ENCODE measurements at places on chromosomes 16 and 17.

DNA sequence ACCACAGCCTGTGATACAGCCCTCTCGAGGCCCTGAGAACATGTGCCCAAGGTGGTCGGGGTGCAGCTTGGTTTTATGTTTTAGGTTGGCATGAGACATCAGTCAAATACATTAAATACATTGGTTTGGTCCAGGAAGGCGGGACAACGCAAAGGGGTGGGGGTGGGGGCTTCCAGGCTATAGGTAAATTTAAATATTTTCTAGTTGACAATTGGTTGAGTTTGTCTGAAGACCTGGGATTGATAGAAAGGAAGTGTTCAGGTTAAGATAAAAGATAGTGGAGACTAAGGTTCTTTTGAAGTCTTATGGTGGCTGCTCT is 1.2 kb upstream of the ZKSCAN2 start:
- no peak for DNase-seq

DNA sequence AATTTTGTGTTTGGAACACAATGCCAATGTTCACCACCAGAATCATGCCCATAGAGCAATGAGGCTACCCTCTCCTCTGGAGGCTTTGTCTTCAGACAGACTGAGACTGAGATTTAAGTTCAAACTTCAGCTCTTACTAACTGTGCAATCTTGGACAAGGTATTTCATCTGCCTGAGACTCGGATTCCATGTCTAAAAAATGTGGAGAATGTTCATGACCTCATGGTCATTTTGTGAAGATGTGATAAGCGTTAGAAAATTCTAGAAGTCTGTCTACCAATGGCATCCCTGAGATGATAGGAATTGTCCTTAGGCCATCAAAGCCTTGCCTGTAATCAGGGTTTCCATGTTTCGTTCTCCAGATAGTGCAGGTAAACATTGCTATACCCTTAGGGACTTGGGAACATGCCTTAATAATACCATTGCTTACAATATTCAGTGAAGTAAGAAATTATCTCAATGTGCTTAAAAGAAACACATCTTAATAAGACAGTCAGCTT is 388.2 kb upstream of the MAF start:
- no peak for DNase-seq

GRCh38 chr17:11023639-11024479 is 186.0 kb upstream of the PIRT start:
- no peak for DNase-seq

GRCh38 chr17:65678546-65678945 is 117.1 kb upstream of the AXIN2 start:
- peak; percentile 49 for DNase-seq

- DNase-seq = no peak
Observed at GRCh38 chr17:16975744-16976625, 4.1 kb upstream of the TNFRSF13B start.

- no peak for DNase-seq
Observed at GRCh38 chr16:87832137-87832527, 37.2 kb downstream of the SLC7A5 start.

DNA sequence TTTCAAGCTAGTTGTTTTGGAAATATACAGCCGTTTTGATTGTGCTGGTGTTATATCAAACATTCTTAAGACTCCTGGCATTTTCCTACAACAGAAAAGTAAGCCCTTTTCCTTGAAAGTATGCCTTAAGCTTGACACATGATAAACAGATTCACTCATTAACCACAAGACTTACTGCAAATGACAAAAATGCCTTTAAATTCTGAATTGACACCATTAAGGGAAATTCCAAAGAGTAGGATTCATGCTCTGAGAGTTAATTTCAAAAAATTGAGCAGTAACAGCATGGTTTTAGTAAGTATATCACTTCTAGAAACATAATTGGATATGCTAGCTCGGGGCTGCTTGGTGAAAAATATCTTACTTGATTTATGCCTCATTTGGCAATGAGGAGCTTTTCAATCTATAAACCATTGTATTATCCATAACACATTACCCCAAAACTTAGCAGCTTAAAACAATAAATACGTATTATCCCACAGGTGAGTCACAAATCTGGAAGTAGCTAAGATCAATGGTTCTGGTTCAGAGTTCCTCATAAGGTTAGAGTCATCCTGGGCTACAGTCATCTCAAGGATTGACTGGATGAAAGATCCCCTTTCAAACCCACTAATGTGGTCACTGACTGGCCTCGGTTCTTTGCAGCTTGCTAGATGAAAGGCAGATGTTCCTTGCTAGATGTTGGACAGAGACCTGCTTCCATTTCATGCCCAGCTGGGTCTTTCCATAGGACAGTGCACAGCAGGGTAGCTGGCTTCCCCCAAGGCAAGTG is 8.2 kb upstream of the PHAF1 start:
- no peak for DNase-seq

DNA sequence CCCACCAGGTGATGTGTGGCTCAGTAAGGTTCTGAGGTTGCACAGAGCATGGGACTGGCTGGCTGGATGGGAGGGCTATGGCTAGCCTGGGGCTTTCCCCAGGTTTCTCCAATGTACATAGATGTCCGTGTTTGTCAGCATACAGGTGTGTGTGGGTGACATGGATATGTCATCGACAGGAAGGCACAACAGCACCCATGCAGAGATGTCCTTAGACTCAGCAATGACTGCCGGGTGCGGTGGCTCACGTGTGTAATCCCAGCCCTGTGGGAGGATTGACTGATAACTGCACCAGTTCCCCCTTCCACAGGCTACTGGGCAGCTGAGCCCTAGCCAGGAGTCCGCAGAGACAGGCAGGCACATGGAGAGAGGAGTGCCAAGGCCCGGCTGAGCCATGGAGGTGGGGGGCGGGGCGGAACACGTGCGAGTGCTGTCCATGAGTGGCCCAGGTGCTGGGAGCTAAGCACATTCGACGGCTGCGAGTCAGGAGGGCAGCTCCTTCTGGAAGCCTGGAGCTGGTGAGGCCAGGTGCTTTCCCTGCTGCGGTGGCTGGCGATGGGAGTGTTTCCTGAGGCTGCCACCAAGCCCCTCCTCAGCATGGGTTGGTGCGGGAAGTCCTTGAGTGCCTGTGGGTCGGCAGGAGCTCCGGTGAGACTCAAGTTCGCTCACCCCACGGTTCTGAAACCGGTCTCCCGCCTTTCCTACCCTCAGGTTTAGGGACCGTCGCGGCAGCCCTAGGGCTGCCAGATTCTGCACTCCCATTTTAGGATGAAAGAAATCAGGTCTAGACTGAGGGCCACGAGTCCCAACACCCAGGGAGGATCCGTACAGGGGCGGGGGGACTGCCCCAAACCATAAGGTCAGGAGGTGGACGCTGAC is 858 bp upstream of the ASPSCR1 start:
- no peak for DNase-seq

- DNase-seq = no peak
Observed at GRCh38 chr16:53911513-53911912, 207.6 kb downstream of the FTO start.

- DNase-seq = no peak
Observed at GRCh38 chr17:31357839-31358394, 33.6 kb upstream of the RAB11FIP4 start.

DNA sequence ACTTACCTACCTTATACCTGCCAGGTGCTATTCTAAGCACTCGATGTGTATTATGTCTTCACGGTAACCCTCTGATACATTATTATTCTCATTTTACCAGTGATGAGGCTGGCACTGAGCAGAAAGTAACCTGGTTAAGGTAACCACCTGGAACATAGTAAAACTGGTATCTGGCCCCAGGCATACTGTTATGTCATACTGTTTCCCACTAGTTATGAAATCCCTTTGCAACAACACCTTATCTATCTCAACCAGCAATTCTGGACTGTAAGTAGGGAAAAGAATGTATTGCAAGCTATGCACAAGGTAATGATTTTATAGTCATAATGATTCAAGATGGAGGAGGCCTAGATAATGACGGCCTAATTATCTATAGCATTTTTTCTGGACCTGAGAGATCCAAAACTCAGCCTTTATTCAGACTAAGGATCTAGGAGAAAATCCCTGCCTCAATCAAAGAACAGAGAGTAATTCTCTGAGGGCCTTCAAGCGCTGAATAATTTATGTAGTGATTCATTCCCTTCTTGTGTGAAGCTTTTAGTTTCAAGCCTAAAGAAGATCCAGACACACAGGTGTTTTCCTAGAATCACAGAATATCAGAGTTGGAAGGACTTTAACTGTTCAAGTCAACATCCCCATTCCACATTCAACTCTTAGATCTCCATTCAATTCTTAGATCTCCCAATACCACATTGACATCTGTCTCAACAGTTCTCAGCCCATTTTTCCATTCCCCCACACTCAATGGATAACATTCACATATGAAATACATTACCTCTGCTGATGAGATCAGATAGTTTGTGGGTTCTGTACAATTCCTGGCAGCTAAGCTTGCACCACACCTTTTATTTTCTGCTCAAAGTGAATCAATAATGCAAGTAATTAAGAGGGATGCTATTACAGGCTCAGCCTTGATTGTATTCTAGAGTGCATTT is 14.9 kb upstream of the MMD start:
- no peak for DNase-seq

GRCh38 chr17:65741710-65742109 is 180.3 kb upstream of the AXIN2 start:
- no peak for DNase-seq

DNA sequence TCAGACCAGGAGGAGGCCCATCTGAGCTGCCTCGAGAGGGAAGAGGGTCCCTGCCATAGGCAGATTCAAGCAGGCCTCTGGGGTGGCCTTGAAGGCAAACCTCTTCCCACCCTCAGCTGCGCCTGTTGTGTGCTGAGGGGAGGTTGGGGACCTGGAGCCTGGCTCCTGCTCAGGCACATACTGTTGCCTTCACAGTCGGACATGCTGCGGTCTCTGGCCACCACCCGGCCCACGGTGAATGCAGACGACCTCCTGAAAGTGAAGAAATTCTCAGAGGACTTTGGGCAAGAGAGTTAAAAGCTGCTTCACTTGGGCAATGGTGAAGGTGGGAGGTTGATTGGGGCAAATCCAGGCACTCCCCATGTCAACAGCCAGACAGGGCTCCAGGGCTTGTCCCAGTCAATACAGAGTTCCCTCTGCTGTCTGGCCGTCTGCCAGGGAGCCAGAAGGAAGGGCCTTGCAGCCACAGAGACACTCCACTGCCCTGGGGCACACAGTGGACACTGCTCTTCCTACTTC is 6.3 kb downstream of the PDF start:
- no peak for DNase-seq

DNA sequence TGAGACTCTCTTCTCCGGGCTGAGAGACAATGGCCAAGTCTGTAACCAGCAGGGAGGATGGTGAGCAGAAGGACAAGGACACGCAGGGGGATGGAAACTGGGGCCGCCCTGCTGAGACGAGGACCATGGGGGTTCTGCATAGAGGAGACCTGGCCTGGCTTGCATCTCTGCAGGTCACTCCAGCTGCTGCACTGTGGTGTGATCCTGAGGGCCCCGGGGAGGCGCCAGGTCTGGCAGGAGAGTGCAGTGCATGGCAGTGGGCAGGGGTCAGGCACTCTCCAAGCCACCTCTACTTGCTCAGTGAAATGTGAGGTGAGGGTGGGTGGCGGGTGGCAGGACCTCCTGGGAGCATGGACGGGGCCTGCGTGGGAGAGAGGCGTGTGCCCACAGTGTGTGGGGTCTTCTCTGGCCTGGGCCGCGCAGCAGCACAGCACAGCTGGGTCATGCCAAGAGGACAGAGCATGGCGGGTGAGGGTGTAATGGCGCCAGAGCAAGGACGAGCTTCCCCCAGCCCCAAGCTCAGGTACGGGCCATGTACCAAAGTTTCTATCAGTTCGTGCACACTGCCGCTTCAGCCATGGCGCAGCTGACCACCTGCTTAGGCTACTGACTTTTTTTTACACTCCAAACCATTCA is 43.1 kb downstream of the KLHDC4 start:
- DNase-seq = no peak

GRCh38 chr16:8915722-8916301 is 33.7 kb downstream of the LITAFD start:
- DNase-seq = no peak

- DNase-seq = no peak
Observed at GRCh38 chr17:5825717-5826330, 241.5 kb upstream of the NLRP1 start.

DNA sequence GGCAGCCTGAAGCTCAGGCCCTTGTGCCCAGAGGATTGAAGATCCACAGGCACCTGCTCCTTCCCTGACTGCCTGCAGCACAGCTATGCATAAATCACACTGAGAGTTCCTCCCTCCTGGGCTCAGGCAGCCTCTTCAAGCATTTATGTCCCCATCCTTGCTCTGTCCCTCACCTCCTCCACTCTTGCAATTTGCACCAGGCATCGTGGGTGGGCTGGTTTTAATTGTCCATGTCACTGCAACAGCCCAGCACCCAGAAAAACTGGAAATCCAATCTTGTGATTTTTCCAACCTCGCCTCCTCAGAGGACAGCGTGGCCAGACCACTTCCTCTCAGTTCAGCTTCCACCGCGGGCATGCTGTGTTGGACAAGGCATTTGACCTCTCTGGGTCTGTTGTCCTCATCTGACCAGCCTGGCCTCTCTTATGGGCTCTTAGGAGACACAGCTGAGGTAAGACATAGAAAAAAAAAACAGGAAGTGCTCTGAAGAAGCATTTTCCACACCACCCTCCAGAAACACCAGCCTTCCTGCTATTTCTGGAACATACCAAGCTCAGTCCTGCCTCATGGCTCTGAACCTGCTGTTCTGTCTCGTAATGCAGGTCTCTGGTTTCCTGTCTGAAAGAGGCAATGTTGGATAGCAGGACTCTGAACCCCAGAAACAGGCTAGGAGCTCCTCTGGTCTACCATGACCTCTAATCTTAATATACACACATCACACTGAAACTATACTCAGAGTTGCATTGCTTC is 8.3 kb downstream of the TMEM114 start:
- DNase-seq = no peak

GRCh38 chr16:9039210-9039609 is 52.2 kb upstream of the HAPSTR1 start:
- no peak for DNase-seq

GRCh38 chr16:13733561-13733960 is 186.4 kb upstream of the ERCC4 start:
- peak; percentile 40 for DNase-seq

- DNase-seq = no peak
Observed at GRCh38 chr17:30393491-30393890, 14.8 kb downstream of the CPD start.

- DNase-seq = no peak
Observed at GRCh38 chr16:3965781-3966582, 85.5 kb upstream of the CREBBP start.

GRCh38 chr17:29567554-29568330 is 759 bp upstream of the TP53I13 start:
- DNase-seq = no peak

DNA sequence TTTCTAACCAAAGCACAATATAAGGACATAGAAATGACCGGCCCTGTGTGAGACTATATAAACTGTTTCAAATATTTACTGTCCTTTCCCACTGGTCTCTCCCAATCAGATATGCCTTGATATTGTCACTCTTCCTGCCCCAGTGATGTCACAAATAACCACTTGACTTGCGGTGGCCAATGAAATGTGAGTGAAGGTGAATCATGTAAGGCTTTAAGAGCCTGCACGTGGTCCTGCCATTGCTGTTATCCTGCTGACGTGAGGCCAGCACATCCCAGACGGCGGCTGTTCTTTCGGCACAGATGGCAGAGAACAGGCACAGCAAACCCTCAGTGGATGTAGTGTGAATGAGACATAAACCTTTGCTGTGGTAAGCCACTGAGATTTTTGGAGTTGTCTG is 5.4 kb upstream of the KLHL11 start:
- DNase-seq = no peak

- DNase-seq = no peak
Observed at GRCh38 chr16:7482032-7482431, 149.4 kb downstream of the RBFOX1 start.
